HS-27A (cell line): ENCODE measurements at places on chromosomes 12 and 14.

- DNase-seq = no peak
Observed at GRCh38 chr12:29164477-29165393, 15.7 kb downstream of the FAR2 start.

- no peak for DNase-seq
Observed at GRCh38 chr12:43740511-43741100, 18.0 kb downstream of the PUS7L start.

DNA sequence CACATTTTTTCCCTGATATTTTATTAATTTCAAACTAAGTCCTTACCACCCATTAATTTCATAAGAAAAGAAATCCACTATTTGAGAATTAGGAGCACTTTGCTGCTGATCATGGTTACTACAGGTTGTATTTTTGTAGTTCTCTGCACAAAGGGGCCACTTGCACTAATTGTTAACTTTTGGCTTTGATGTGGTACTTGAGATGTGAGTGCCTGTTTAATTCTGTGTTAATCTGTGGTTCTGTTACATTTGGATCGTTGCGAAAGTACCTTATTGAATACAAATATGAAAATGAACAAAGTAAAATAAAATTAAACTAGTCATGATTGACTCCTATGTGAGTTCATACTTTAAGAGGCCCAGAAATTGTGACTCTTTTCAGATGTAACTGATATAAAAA lies 374.9 kb upstream of the RGS6 start:
- no peak for DNase-seq

GRCh38 chr12:130973109-130973508 lies 19.4 kb downstream of the ADGRD1 start:
- DNase-seq = no peak

GRCh38 chr14:58701604-58702003 lies 63.8 kb downstream of the DACT1 start:
- DNase-seq = no peak

GRCh38 chr12:116642683-116643082 lies 83.5 kb downstream of the MAP1LC3B2 start:
- no peak for DNase-seq

DNA sequence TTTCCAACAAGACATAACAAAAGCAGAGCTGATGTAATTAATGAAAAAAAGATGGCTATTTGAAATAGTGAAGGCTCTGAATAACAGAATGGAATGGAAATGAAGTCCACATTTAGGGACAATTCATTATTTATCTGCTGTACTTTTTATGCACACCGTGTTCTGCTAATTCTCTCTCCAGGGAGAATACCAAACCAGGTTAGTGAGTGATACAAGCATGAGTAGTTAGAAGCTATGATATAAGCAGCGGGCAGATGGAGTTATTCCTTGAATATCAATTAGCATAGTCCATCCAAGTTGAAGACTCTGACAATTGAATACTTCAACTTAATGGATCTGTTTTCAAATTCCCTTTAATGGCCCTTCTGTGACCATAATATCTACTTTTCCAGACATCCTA lies 162.1 kb upstream of the TMTC2 start:
- DNase-seq = no peak

GRCh38 chr14:72291908-72292688 lies 359.9 kb downstream of the RGS6 start:
- DNase-seq = peak; percentile 14

GRCh38 chr12:81333812-81334211 lies 255.9 kb downstream of the ACSS3 start:
- no peak for DNase-seq

- no peak for DNase-seq
Observed at GRCh38 chr12:96221391-96221790, 27.2 kb downstream of the ELK3 start.

DNA sequence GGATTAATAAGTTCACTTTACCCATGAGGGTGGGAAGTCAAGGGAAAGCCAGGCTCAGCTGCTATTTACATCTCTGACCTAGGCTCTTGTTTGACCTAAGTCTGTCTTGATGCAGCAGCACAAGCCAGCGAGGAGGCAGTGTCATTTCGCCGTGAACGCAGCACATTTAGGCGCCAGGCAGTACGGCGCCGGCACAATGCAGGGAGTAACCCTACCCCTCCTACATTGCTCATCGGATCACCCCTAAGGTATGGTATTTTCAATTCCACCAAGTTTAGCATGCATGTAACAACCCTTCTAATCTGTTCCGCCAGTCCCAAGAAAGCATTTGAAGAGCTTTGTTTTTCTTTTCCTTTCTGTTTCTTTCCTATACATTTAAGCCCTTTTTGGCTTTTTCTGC lies 81.2 kb downstream of the PCNX1 start:
- DNase-seq = no peak

GRCh38 chr12:68521321-68521839 lies 89.3 kb upstream of the RAP1B start:
- peak; percentile 61 for DNase-seq

DNA sequence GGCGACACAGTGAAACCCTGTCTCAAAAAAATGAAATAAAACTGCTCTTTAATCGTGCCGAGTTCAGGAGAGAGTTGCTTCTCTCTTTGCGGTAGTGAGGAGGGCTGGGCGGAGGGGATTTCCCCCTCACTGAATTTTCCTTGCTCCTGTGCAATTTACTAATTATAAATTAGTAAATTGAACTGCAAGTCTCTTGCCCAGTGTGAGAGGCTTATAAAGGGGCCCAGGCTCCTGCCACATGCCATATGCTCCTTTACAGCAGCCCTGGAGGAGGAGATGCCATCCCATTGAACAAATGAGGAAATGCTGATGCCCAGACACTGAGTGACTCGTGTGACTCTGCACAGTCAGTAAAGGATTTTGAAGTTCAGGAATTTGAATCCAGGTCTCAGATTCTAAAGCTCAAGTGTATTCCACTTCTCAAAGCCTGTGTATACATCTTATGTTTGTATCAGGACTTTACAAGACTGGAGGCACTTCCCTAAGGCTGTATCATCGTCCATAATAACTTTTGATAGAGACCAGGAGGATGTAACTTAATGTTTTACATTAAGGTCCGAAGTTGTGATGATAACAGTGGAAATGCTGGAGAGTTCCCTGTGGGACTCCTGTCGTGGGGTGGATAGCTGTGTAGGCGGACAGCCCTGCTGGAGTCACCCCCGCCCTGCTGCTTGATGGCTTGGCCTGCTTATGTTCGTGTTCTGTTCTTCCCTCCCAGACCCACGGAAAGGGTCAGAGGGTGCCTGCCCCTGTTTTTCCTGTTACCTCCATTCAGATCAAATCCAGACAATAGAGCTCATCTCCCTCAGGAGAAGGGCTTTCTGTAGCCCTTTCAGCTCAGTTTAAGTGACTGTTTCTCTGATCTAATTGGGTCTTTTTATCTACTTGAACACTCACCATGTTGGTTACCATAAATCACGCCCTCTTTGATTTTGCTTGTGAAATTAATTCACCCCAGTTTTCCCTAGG lies 13.9 kb downstream of the PELI2 start:
- DNase-seq = no peak

DNA sequence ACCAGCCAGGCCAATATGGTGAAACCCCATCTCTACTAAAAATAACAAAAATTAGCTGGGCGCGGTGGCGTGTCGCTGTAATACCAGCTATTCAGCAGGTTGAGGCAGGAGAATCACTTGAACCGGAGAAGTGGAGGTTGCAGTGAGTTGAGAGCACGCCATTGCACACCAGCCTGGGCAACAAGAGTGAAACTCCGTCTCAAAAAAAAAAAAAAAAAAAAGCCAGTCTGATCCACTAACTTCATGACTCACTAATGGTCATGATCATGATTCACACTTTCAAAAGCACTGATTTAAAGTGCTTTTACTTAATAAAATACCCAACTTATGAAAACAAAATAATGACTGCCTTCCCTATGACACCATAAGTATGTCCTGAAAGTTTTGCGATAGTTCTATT lies 38.4 kb upstream of the CPM start:
- DNase-seq = peak; percentile 24

DNA sequence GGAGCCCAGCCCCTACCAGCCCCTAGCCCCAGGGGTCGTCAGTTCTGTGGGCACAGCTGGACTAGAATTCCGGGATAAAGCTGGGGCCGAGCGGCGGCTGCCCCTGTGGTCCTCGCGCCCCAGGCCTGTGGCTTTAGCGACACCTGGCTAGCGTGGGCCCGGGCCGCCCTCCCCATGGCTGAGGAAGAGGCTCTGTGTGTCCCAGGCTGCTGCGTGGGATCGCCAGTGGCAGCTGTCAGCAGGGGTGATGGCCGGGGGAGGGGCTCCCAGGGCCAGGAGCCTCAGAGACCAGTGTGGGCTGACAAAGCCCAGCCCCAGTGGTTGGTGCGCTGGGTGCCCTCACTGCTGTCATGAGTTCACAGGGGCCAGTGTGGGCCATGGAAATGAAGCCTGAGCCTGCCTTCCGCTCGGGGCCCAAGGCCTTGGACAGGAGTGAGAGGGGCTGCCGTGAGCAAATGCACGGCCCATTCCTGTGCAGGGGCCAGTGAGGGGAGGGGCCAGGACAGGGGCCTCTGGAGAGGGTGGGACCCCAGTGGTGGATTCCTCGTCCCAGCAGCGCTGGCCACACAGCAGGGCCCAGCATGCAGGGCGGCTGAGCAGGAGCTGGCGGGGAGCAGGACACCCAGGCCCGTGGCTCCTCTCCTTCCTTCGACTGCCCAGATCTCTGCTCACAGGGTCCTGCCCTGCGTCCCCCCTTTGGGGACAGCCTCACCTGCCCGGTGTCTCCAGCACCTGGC lies 11.4 kb downstream of the FBRSL1 start:
- no peak for DNase-seq

DNA sequence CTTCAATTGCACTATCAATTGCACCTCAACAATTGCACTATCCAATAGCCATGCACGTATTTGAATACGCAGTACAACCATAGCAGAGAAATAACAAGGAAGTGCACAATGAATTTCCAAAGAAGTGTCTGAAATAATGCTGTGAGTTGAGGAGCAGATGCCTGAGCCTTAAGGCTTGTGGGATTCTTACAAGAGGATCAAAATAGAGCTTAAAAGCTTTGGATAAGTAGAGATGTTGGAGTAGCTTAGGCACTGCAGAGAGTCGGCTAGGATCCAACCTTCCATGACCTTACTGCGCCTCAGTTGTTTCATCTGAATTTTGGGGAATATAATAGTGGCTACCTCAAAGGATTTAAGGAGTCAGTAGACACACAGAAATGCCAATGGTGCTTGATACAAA lies 196.1 kb upstream of the FLRT2 start:
- no peak for DNase-seq

DNA sequence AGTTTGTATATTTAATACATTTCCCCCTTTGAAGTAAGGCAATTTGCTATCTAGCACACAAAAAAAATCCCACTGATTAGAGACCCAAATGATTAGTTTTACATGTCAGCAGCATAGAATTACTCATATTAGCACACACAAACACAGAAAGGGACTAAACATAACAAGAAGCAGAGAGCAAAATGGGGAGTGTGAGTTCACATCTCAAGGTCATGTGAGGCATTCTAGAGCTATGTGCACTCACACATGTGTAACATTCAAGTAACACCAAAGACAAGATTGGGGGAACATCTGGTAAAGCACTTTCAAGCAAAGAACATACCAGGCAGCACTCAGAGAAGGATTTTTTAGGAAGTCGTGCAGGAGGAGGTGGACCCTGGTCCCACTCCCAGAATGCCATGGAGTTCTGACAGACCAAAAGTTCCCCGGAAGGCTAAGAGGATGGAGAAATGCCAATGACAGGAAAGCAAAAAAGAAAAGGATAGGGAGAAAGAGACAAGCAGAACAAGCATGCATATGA lies 105.8 kb upstream of the SINHCAF start:
- no peak for DNase-seq
